Peyer's patch (tissue), 4 donors: ENCODE measurements at places on chromosomes 3 and 15. TPM values are rescaled to one million over a fixed set of nuclear protein-coding genes. Genes with fewer than 3 reads are reported as not detected.

DNA sequence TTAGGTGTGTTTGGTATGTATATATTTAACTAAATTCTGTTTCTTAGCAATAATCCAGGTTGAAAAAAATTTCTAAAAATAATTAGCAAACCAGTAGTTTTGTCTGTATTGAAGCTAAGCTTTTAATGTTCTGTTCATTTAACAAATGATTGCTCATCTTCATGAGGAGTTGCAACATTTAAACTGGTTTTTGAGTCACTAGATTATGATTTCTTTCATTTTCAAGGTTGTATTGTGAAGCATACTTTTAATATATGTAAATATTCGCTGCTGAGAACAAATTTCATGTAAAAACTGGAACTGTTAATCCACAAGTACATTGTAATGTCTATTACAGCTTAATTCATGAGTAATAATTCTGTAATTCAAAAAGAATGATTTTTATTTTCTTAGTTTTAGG is 192.7 kb downstream of the MBNL1 start:
- DNase-seq, result no peak

Gene OCA2
- not detected for total RNA-seq

DNA sequence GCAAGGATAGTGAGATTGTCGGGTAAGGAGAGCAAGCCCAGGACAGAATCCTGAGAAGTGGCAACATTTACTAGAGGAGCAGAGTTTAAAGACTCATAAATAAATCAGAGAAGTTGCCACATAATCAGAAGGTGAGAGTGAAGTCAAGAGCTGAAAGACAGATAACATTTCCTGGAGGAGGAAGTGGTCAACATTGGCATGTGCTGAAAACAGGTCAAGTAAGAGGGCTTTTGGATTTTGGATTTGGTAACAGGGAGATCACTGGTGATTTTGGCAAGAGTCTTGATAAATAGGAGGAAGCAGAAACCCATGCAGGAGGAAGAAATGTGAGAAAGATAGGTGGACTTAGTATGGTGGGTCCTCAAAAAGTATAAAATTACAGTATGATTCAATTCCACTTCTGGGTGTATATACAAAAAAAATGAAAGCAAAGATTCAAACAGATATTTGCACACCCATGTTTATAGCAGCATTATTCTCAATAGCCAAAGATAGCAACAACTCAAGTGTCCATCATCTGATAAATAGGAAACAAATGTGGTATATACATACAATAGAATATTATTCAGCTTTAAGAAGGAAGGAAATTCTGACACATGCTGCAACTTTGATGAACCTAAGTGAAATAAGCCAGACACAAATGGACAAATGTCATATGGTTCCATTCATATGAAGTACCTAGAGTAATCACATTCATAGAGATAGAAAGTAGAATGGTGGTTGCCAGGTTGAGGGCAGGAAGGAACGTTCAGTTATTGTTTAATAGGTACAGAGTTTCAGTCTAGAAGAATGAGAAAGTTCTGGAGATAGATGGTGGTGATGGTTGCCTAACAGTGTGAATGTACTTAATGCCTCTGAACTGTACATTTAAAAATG is 27.3 kb upstream of the MBNL1 start:
- no peak for DNase-seq

Gene CCR9
- 2.9 TPM for total RNA-seq

DNA sequence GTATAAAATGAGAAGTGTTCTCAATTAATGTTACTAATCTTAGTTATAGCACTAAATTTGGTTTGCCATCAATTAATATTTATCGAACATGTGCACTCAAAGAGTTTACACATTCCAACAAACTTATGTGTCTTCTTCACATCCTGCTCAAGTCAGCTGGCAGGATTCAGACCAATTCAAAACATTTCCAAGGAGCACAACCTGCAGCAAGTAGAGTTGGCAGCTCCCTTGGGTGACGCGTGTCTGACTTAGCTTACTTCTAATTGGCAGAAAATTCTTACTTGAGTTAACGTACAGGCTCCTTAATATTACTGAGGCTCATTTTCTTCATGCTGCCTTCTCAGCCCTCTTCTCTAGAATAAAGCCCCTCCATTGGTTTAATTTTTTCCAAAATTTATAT is 110.4 kb upstream of the PFN2 start:
- DNase-seq, result no peak

GRCh38 chr3:46098319-46098761 is 71.1 kb upstream of the XCR1 start:
- peak; percentile 77 for DNase-seq

Gene FAM81A
- total RNA-seq, result 0.83 TPM
